ENCODE measurements at places on chromosomes 13 and 19.

DNA sequence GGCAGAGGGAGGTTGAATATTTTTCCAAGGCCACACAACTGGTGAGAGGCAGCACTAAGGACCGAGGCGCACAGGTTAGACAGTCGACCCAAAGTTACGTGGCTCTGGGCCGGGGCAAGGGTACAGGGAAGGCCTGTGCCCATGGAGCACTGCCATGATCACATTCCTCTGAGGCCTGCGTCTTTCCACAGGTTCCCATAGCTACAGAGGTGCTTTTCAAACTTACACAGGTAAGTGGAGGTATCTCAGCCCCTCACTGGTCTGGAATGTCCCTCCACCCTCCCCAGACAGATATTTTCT, 814 bp downstream of the ZNF211 start:
- no peak for DNase-seq

GRCh38 chr19:34452723-34453122, 24.5 kb downstream of the UBA2 start:
- DNase-seq, result no peak

DNA sequence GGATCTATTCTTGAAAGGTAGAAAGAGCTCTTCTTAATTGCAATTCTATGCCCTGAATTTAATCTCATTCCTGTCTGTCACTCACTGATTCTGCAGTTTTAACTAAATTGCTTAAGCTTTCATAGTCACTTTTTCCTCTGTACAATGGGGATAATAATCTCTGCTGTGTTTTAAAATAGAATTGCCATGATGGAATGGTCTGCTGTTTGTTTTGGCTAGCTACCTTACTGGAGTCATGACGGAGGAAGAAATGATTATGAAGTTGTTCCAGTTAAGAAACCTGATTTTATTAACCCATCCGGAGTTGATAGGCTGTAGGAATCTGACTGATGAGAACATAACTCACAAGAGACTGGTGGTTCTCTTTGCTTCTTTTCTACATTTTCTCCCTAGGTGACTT, 54.9 kb upstream of the ITM2B start:
- no peak for DNase-seq

DNA sequence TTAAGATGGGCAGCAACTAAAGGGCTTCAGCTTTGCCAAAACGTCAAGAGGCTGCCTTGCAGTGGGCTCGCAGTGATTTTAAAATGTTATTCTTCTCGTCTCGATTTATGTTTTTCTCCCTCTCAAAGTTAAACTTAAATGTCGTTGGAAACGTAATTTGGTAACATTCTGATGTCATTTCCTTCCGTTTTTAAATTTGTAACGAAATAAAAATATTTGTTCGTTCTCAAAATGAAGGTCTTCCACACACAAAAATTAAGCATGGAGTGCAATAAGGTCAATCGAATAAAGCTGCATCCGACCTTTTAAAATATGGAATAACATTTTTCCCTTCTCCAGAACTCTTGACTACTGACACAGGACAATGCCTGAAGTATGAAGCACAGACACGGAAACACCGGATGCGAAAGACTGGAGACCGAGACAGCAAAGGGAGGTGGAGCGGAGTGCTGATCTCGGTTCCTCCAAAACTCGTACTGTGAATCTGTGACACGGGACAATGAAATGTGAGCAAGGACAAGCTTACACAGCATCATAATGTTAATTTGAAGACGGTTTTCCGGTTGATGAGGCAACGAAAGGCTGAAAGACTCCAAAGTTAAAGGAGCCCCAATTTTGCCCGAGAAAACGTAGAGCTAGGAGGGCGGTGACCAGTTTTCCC, 850 bp downstream of the MTMR6 start:
- DNase-seq, result peak; percentile 65

- no peak for DNase-seq
Measured at GRCh38 chr19:38915329-38916321, 3.6 kb upstream of the CCER2 start.

- no peak for DNase-seq
Measured at GRCh38 chr13:71876648-71877255, 9.7 kb upstream of the DACH1 start.

DNA sequence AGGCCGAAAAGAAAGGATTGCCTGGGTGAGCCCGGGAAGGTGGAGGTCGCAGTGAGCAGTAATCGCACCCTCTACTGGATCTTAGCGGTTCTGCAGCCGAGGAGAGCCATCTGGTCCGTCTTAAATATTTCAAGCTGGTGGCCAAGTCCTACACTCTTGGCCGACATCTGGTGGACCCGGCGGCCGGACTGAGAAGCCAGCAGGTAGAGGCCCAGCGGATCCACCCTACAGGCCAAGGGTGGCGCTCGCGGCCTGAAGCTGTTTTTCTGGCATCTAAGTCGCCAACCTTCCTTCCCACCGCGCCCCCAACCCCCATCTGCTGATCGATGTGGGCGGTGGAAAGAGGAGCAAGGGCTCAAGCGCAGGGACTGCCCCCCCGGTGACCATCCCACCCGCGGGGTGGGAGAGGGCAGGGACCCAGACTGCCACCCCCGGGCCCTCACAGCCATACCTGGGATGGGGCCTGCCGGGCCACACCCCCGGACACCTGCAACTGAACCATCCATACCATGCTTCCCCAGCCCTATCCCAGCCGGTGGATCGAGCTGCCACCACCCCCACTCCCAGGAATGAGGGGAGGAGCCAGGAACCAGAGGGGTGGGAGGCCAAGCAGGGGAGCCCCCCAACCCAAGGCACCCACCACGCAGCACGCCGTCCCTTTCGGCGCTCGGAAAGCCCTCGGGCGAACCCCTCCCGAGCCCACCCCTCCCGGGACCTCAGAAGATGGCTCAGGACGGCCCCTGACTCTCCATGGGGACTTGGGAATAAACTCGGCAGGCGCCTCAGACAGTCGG, 46.3 kb upstream of the ZNF730 start:
- no peak for DNase-seq

DNA sequence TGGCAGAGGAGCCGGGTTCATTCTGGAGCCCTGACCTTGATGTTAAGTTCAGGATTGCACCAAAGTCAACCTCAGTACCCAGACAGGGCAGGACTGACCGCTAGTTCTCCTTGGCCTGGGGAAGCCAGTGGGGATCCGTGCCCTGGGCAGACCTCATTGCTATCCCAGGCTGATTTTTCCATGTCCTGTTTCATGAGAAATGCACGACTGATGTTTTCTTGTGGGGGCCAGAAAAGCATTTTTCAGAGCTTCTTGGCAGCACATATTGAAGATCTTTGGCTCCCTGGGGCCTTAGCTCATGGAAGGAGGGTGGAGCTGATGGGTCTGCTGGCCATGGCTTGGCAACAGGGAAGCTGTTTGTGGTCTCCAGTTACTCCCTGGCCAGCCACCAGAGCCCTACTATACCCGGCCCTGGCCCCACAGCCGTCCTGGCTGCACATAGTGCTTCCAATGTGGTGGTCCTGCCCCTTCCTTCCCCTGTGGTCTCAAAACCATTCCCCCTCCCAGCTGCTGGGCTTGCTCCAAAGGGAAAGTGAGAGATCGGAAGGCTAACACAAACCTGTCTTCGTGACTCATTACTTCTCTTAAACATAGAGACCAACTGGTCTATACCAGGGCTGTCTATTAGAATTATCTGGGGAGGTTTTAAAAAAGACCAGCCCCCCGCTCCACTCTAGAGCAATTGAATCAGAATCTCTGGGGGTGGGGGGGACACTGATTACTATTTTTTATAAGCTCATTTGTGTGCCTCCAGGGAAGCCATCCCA, 11.2 kb downstream of the IL17D start:
- no peak for DNase-seq

DNA sequence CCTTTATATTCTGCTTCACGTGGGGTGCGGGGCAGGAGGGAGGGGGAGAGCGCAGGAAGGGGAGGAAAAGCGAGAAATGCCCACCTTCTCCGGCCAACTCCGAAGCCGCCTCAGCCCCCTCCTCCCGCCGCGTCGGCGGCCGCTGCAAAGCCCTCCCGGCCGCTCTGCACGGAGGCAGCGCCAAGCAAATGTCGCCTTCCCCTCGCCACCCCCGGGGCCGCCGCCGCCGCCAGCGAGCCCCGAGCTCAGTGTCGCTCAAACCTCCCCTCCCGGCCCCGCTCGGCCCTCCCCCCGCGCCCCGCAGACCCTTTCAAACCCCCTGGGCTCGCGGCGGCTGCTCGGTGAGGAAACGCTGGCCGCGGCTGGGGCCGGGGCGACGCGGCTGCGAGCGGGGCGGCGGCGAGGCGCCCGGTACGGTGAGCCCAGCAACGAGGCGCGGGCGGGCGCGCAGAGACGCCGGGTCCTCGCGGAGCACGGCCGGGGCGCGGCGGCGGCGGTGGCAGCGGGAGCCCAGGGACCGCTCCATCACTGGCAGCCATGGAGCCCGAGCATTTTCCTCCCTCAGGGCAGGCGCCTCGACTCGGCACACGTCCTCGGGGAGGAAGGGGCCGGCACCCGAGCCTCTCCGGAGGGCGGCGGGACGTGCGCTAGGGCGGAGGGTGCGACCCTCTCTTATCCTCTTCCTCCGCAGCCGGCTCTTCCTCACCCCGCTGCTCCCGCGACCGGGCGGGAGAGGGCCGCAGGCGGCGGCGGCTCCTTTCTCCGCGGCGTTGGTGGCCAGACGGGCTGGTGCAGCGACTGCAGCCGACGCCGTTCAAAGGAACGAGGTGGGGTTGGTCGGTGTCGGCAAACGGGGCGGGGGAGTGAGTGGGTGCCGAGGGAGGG, 463 bp upstream of the TSC22D1 start:
- DNase-seq, result peak; percentile 25

- DNase-seq, result no peak
Measured at GRCh38 chr13:109480011-109480955, 306.1 kb downstream of the IRS2 start.

DNA sequence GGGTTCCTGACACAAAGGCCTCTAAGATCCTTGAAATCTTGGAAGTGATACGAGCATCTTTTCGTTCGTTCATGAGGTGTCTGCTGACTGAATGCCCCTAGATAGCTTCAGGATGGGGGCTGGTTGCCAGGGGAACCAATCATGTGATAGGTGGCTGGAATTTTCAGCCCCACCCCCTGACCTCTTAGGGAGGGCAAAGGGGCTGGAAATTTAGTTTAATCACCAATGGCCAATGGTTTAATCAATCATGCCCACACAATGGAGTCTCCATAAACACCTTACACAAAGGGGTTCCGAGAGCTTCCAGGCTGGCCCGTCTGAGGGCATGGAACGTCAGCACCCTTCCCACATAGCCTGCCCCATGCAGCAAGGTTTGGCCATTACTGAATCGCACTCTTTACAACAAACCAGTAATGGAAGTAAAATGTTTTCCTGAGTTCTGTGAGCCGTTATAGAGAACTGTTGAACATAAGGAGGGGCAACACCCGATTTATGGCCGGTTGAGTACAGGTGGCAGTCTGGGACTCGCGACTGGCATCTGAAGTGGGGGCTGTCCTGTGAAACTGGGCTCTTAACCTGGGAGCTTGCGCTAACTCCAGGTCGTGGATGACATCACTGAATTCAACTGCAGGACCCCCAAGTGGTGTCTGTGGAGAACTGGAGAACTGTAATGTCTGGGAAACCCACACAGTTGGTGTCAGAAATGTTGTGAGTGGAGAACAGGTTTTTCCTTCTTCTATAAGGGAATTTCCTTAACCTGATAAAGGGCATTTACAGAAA, 25.6 kb downstream of the MLLT1 start:
- no peak for DNase-seq

GRCh38 chr13:28637714-28638355, 21.1 kb upstream of the POMP start:
- DNase-seq, result no peak

GRCh38 chr19:35975608-35976214, 19.3 kb upstream of the SDHAF1 start:
- no peak for DNase-seq

GRCh38 chr19:32877323-32877912, 7.9 kb upstream of the SLC7A9 start:
- DNase-seq, result no peak

DNA sequence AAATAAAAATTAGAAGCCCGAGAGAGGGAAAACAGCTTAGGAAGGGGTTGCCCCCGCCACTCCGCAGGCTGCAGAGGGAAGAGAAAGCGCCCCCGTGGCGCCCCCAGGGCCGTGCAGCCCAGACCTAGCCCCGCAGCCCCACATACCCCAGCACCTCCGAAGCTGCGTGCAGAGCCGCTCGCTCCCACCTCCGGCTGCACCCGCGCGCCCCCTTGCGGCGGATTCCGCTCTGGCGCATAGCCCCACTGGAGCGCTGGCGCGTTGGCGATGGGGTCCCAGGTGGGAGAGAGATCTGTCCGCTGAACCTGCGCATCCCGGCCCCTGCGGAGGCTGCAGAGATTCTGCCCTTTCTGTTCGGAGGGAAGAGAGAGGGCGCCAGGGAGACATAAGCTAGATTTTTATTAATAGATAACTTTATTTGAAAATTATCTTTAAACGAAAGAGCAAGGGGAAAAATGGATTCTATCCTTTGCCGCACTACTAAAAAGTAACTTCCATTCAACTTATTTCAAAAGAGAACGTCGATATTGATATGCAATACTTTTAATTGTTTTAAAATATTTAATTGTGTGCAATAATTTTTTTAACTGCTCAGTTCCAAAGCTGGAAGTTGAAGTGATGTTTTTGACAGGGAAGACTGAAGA, 11.7 kb upstream of the CLN5 start:
- DNase-seq, result peak; percentile 77

- no peak for DNase-seq
Measured at GRCh38 chr19:1182727-1183126, 8.7 kb upstream of the SBNO2 start.

DNA sequence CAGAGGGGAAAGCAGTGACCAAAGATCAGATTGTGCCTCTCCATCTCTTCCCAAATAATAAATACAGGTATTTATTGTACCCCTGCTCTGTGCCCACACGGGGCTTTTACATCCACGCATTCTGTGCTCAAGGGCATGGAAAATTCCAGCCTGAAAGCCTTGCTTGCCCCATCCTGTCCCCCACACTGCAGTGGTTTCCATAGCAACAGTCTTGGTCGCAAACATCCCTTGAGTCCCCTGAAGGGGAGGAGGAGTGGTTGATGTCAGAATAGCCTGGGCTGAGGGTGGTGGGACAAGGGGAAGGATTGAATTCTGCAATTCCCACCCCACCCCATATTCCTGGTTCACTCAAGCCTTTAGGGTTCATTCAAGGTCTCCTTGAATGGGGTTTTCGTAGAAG, 41.0 kb upstream of the USP29 start:
- no peak for DNase-seq

DNA sequence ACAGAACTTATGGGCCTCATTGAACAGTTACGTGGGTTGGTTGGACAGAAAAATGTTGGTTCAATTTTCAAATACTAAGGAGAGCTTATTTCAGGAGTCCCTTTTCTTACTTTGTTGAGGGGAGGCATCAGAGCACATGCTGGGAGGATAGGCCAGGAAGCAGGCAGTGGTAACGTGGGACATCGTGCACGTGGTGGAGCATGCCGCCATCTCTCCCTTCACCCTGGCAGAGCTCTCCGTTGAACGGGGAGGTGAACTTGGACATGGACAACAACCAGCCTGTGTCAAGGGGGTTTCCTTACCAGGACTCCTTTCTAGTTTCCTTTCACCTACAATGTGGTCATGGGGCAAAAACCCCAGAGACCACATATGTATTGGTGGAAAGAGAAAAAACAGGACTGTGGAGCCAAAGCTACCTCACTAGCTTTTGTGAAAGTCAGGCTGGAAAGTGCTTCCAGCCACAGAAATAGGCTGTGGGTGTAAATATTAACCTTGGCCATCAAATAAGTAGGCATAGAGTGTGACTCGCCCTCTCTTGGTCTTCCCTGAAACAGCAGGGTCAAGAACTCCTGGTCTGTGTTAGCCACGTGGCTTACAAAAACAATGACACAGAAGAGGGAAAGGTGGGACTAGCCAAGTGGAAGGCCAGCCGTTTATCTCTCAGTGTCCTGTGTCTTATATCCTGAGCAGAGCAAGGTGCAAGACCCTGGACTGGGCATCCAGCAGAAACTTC, 14.4 kb downstream of the MICOS13 start:
- no peak for DNase-seq

Measured in CD4-positive, alpha-beta T cell treated with Interleukin-15 for 1 hour (primary cell).